Naive thymus-derived CD8-positive, alpha-beta T cell (primary cell): ENCODE measurements at places on chromosomes 4 and X. TPM values are rescaled to one million over a fixed set of nuclear protein-coding genes. Genes with fewer than 3 reads are reported as not detected.

GRCh38 chr4:188867796-188868195, 728.6 kb downstream of the TRIML1 start:
- no peak for DNase-seq
- H3K27me3 ChIP-seq = no peaks in the 10 kb centered on the region
- no peak overlapping the region for H3K4me3 ChIP-seq

ERCC6L gene
- total RNA-seq = 0.22 TPM

APOOL gene
- 8.9 TPM for total RNA-seq

DNA sequence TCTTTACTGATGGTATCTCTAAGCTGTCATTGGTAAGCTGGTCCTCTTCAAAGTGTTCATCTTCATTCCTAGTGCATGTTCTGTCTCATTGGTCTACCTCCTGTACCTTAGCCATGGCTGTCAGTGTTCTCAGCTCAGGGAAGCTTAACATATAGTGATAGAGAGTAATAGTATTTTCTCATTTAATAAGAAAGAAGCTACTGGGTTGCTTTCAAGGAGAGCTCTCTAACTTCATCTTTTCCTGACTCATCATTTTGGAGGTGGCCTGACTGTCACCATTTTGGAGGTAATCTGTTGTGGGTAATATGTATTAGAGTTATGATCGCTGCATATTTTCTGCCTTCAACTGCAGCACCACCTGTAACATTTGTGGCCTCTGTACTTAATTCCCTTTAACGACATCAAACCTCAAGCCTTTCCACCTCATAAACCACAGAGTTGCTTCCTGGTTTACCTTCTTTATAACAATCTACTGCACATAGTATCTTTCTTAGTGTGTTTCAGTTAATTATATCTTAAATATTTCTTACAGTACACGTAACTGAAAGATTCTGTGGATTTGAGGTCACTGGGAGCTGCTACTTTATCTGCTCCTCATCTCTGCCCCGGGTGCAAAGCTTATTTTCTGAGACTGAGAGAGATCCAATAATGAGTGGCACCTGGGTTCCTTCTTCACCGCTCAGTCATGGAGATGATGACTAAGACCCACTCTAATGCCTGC, 474.0 kb upstream of the TECRL start:
- H3K27me3 ChIP-seq = no peaks in the 10 kb centered on the region
- H3K27ac ChIP-seq = no peak overlapping the region
- H3K36me3 ChIP-seq = no peaks in the 10 kb centered on the region
- DNase-seq = no peak
- no peaks in the 10 kb centered on the region for H3K4me1 ChIP-seq

DNA sequence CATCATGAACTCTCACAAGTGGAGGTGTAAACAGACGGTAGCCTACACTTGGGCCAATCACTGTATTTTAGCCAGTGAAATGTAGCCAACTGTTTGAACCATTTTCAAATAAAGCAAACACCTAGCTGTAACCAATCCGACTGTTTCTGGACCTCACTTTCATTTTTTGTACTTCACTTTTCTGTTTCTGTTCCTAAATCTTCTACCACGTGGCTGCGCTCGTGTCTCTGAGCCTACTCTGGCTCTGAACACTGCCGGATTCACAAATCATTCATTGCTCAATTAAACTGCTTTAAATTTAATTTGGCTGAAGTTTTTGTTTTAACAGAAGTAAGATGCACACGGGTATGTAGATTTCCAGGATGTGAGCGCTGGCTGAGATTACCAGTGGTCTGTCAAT, 319.1 kb downstream of the RAPGEF2 start:
- H3K27me3 ChIP-seq = peaks cover 1% of the 10 kb centered on the region
- H3K4me1 ChIP-seq = no peaks in the 10 kb centered on the region
- H3K27ac ChIP-seq = no peak overlapping the region
- no peak for DNase-seq
- H3K4me3 ChIP-seq = no peak overlapping the region

YY2 gene
- 2.1 TPM for total RNA-seq

DNA sequence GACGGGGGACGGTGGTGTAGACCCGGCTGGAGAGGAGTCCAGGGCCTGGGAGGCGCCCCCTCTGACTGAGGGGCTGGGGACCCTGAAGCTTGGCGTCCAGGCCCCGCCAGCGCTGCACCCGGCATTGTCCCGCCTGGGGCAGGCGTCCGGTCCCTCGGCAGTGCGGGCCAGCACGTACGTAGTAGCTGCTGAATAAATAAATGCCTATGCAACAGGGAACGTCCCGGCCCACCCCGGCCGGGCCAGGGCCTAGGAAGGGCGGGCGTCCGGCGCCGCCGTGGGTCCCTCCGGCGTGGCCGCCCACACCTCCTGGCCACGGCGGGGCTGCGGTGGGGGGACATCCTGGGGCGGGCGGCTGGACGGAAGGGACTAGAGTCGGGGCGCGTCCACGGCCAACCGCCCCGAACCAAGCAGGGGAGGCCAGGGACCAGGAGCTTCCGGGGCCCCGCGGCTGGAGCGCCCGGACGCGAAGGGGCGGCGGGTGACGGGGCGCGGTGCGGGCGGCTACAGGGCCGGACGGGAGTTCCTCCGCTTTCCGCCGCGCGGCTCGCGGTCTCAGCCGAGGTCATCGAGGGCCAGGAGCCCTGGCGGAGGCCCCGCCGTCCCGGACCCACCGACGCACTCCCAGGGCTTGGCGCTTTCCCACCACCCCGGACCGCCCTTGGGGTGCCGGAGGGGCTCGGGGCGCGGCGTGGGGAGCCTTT, 886 bp upstream of the WWC2 start:
- peaks cover 2% of the 10 kb centered on the region for H3K4me1 ChIP-seq
- H3K27ac ChIP-seq = peak overlapping the region; percentile 80
- DNase-seq = no peak
- H3K4me3 ChIP-seq = peak overlapping the region; percentile 75
- H3K27me3 ChIP-seq = no peaks in the 10 kb centered on the region

SPANXD gene
- total RNA-seq = not detected

- H3K27me3 ChIP-seq = no peaks in the 10 kb centered on the region
- no peaks in the 10 kb centered on the region for H3K4me1 ChIP-seq
- DNase-seq = no peak
- no peaks in the 10 kb centered on the region for H3K36me3 ChIP-seq
These were observed 27.2 kb downstream of the MAB21L2 start for GRCh38 chr4:150609131-150609530.
